ENCODE measurements at places on chromosomes 4 and X. TPM values are rescaled to one million over a fixed set of nuclear protein-coding genes. Genes with fewer than 3 reads are reported as not detected.

DNA sequence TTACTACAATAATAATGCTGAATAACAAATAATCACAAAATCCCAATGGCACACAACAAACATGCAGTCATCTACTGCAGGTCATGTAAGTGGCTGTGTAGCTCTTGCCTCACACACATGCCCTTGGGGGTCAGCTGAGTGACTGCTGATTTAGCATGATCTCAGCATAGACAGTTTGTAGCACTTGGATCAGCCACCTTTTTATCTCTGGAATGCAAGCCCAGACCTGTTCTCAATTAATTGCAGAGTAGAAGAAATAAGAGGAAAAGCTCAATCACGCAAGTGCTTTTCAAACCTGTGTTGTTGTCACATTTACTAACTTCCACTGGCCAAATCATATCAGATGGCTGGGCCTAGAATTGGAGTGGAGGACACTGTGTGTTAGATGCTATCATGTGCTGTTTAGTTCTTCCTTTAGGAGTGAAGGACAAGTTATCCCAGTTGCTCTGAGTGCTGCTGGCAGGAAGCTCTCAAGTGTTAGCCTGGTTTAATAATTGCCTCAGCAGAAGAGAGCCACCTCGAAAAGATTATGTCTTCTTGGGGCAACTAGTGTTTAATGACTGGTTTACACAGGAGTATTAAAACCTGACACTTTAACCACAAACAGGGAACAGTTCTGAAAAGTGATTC lies 128.3 kb upstream of the EPHA5 start:
- no peak for DNase-seq

DNA sequence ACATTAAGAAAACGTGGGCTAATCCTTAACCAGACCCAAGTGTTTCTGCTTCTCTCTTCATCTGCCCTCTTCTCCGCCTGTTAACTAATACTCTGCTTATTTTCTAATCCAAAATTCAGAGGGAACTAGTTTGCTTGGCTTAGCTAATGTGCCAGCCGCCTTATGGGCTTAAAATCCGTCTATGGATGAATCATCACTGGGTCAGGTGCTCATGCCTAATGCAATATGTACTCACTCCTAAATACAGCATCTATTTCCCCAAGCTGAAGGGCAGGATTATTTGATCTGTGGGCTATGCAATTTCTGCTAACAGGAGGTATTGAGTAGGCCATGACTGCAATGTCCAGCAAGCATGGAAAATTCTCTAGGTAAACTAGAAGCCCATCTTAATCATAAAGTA lies 12.4 kb downstream of the DYNLT3 start:
- no peak for DNase-seq

DNA sequence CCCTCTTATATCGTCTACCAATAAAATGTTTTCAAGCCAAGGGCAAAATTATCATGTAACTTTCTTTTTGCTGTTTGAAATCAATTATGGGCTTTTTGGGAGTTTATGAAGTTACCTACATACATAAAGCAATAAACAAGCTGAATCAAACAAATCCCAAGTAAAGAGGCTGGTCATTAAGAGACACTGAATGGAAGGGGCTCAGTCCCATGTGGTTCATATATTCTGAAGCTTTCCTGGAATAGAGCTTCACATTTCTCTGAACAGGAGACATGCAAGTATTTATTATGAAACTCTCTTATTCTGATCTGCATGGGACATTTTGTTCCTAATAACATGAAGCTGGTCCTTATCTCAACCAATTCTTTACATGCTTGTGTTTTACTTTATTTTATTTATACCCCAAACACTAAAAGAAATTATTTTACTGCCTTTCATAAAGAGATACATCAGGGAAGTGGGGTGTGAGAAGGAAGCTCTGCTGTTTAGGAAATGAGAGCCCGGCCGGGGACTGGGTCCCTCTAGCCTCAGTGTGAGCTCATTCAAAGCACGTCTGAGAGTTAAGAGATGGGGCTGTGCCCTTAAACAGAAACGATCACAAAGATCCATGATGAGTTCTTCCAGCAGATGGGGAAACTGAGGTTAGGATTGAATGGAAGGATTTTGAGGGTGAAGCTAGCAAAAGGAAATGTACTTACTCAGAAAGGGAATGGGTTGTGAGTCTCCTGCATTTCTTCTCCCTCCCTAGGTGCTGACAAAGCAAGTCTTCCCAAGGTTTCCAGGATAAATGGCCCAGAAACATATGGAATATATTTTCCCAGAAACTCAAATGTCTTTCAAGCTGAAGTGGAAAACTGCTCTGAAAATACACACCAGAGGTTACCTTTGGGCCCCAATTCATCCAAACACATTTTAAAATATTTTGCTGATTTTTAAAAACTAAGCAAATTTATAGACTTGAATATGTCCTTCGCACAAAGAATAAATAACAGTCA lies 93.1 kb upstream of the LNX1 start:
- DNase-seq: peak; percentile 91

EDA gene
- 12.3 TPM for total RNA-seq

DNA sequence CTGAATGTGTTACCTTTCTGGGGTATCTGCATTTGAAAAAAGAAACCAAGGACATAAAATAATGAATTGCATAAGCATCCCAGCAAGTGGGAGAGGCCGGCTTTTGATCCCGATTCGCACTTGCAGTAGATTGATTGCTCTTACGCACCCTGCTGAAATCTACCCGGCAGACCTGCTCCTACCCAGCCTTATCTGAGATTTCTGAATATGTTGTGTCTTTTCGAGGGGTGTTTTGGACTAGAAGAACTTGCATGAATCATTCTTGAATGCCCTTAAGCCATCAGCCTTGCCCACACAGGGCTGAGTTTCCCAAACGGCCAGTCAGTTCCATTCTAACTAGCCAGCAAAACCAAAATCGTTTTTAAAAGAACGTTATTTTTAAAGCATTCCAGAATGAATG lies 174.4 kb upstream of the BCOR start:
- no peak for DNase-seq

DNA sequence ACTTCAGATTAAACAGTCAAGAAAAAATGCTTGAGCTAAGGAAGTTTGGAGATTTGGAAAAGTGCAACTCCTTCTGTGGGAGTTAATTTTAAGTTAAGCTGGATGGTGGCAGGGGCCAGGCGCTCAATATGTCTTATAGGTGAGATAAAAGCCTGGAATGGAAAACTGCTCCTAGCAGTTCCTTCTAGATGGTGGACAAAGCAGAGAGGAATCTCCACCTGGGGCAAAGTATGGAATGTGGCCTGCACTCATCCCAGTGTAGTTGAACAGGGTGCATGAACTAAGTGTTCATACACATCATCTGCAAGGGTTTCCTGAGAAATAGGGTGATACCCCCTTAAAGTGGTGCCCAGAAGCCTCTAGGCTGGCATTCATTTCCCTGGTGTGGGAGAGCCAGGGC lies 227.1 kb downstream of the FGF13 start:
- DNase-seq: no peak

CNGA1 gene
- total RNA-seq: 0.35 TPM
